Activated effector memory CD4-positive, alpha-beta T cell treated with anti-CD3 and anti-CD28 coated beads, Interleukin-2, amount 50 U/mL, for 16 hours (primary cell): ENCODE measurements at places on chromosomes 1 and 21.

GRCh38 chr1:55204997-55205396 is 10.2 kb downstream of the USP24 start:
- DNase-seq = no peak

- peak; percentile 83 for DNase-seq
Observed at GRCh38 chr1:202154766-202155477, 5.5 kb downstream of the PTPN7 start.

DNA sequence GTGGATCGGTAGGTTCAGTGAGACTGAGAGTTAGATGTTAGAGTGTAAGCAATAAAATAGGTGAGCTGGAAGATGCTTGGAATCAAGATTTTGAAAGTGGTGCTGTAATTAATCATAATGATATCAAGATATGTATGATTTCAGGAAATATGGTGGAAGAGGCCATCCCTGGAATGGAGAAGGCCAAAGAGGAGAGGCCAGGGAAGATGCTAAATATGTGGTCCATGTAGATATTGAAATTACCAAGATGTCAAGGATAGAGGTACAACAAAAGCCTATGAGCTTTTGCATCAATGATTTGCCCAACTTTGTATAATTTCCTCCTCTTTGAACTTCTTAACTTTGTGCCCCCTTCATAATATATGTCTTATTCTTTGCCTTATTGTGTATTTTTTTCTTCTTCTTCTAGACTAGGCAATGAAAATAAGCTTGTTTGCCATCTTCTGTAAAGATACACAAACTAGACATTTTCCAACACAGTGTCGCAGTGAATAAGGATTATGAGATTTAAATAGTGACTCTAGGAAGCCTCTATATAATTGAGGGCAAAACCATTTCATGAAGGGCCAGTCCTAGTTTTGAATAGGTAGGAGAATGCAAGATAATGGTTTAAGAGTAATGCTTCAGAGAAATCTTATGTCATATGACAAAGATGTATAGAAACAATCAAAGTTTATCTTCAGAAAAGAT is 8.9 kb downstream of the PTGS2 start:
- no peak for DNase-seq

DNA sequence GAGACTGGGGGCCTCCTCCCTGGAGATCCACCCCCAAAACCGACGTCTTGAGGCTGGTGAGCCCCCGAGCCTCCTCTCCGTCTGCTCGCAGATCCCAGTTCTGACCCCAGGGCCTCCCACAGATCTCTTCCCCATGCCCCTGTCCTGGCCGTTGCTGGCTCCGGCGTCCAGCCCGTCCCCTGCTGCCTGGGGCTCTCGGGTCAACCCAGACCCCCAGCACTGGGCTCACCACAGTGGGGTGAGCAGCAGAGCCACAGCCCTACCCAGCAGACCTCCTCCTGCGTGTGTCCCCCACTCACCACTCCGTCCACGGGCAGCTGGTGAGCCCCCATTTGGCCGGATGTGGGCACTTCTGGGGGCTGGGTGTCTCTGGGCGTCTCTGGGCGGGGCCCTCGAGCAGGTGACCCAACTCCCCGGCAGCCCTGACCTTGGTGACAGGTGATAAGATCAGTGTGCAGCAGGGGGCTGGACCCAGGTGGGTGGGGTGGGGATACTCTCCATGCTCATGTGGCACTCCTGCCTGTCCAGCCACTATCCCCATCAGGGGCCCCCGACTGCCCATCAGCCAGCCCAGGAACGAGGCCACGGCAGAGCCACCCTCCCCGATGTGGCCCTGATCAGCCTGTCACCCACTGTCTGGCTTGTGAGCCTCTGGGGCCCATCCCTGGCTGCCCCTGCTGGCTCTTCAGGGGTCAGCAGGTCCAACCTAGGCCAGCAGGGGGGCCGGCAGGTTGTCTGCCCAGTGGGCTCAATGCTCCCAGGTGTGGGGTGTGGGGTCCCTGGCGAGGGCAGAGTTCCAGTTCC is 709 bp downstream of the TNFRSF14 start:
- DNase-seq = peak; percentile 77

DNA sequence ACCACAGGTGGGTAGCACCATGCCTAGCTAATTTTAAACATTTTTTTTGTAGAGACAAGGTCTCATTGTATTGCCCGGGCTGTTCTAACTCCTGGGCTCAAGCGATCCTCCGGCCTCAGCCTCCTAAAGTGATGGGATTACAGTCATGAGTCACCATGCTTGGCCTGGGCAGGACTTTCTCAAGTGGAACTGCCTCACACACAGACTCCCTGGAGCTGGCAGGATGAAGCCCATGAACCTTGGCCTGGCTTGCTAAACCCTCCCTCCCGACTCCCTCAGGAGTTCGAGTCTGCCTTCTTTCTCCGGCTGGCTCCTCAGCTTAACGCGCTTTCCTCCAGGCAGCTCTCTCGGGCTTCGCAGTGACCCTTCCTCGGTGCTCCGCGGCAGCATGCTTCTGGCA is 7.7 kb upstream of the ECE1 start:
- DNase-seq = no peak

- DNase-seq = no peak
Observed at GRCh38 chr1:189939967-189940366, 537.7 kb downstream of the BRINP3 start.

GRCh38 chr1:36369061-36369861 is 16.5 kb downstream of the STK40 start:
- DNase-seq = peak; percentile 94

GRCh38 chr1:80217377-80217986 is 1211.0 kb upstream of the ADGRL4 start:
- no peak for DNase-seq
